ENCODE measurements at places on chromosomes 1 and 21.

DNA sequence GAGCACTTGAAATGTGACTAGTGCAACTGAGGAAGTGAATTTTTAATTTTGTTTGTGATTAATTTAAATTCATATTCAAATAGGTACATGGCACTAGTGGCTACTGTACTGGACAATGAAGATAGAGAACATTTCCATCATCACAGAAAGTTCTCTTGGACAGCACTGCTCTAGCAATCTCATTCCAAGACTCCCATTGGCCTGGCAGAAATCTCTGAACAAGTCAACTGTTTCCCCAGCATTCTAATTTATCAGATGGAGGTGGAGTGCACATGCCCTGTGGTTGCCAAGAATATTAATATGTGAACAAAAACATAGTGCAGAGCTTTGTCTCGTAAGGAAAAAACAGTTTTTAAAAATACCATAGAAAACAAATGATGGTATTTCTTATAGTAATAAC is 81.3 kb downstream of the CLIC4 start:
- no peak for DNase-seq

GRCh38 chr1:157732755-157733154 is 32.2 kb upstream of the FCRL3 start:
- DNase-seq, result no peak

- DNase-seq, result no peak
Observed at GRCh38 chr1:220342853-220343252, 70.6 kb upstream of the RAB3GAP2 start.

DNA sequence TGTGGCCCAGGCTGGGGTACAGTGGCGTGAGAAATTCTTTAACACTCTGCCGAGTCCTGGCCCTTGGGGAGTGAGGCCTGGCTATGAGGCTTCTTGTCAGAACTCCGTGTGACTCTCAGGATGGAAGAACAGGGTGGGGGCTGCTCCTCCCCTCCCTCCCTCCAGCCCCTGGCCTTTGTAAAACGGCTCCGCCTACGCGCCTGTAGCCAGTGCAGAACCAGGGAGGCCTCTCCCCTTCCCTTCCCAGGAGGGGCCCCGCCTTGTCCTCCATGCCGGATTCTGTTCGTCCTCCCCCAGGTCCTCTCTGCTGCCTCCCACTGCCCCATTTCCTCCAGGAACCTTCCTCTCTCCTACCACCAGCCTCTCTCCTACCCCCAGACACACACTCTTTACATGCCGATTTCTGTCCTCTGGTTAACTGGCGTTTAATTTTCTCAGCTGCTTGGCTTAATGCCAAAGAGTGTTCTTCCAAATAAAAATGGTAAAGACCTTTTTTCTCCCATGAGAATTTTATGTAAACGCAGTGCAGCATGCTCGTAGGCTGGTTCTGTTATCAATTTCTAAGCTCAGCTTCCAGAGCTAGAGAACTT is 21.0 kb downstream of the PDE9A start:
- DNase-seq, result no peak

DNA sequence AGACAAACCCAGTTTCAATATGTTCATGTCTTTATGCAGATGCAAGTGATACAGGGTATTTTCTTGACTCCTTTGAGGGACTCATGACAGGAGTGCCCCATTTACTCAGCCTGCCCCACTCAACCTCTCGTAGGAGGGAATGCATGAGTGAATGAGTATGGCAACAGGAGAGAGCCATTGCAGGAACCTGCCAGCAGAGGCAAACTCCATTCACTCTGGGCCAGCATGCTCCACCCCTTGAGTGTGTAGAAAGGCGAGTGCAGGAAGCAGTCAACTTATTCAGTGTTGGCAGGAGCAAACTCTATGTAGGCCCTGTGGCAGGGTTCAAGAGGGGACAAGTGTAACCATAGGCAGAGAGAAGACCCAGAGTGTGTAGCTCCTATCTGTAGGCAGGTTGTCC is 1526.3 kb downstream of the PLA2G4A start:
- no peak for DNase-seq

DNA sequence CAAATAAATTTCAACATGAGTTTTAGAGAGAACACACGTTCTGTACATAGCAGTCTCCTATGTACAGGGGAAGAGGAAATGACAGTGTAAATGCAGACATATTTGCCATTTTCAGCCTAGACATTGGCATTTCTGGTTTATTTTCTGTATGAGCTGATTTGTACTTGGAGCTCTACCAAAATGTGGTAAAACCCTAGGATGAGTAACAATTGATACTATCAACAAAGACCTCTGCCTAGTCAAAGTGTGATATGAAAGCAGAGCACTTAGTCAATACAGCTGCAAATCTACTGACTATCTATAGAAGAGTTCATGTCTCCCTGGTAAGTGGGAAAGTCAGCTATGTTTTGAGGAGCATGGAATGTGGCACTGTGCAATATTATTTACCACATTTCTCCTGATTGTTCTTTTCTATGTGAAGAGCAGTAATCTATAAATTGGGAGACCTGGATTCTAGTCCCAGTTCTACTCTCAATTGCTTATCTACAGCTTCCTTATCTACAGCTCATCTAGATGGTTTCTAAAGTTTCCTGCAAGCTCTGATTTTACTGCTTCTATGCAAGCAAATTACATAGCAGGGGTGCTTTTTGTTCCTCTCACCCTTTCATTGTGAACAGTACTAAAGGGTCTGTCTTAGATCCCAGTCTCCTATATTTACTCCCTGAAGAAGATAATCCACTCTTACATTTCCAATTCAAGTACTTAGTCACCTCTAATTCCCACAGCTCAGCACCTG is 334.2 kb downstream of the NTNG1 start:
- DNase-seq, result no peak

DNA sequence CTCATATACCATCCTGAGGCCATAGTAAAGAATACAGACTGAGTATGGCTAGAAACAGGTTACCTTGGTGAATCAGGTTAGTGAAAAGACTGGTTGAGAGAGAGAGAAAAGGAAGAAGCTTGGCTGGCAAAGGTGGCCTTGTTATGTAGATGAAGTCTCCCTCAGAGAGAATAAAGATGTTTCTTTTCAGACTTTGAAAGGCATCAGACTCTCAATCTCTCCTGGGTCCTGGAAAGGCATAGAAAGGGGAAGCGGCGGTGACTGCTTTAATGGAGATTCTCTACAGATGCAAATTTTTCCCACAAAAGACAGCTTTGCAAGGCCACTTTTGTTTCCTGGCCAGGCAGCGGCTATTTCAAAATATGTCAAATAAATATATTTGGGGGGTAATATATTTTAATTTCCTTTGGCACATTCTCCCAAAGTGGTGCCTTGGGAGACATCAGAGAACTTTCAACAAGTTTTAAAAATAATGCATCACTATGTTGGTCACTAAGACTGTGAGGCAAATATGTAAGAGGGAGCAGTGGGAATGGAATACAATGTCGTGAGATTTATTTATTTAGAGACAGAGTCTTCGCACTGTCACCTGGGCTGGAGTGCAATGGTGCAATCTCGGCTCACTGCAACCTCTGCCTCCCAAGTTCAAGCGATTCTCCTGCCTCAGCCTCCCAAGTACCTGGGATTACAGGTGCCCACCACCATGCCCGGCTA is 46.1 kb downstream of the NPHS2 start:
- no peak for DNase-seq

DNA sequence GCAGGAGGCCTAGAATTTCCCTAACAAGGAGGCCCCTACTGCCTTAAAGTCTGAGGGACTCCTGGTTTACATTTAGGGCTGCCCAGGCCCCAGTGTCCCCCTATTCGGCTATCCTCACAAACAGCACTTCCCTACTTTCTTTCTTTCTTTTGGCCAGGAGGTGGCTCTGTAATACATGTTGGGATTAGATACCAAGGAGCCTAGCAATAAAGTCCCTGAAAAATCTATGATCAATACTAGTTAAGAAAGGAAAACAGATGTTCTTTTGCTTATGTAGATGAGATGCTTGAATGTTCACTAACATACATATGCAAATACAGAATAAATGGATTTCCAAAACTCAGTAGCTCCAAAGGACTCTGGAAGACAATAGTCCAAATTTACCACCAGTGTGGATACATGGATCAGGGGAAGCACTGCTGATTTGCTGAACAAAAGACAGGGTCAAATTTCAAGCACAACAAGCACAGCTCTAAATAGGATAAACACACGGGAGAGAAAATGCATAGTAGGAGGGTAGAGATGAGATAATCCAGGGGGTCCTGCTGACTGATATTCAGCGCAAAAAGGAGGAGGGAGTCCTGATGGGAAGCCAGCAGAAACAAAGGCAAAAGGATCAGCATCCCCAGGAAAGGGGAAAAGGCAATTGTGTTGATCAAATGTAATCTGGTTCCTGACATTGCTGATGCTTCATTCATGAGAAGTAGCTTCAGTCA is 240.0 kb downstream of the NUF2 start:
- peak; percentile 9 for DNase-seq

DNA sequence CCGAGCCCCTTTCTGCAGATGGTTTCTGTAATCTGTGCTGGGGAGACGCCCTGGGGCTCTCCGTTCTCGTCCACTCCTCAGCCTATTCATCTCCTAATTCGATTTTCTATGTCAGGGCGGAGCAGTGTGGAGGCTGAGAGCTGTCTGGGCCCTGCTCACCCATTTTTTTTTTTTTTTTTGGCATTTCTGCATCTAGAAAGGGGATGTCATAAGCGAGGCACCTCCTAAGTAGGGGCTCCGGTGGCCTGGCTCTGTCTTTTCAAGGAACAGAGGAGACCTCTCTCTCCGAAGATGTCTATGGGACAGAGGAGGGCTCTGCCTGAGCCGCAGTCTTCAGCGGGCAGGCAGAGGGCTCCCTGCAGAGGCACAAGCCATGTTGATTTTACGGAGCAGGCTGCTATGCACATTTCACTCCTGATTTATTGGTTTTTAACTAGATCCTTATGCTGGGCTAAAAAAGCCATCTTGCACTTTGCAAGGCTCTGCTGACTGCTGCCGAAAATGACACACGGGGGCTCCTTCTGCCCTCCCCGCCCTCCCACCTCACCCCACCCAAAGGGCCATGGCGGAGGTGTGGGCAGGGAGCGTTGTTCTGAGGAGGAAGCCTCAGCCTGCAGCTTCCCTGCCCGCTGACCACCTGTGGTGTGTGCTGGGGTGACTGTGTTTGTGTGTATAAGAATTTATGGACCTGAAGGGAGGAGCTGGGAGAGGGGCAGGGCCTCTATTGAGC is 71.0 kb downstream of the FOXD2 start:
- DNase-seq, result no peak

DNA sequence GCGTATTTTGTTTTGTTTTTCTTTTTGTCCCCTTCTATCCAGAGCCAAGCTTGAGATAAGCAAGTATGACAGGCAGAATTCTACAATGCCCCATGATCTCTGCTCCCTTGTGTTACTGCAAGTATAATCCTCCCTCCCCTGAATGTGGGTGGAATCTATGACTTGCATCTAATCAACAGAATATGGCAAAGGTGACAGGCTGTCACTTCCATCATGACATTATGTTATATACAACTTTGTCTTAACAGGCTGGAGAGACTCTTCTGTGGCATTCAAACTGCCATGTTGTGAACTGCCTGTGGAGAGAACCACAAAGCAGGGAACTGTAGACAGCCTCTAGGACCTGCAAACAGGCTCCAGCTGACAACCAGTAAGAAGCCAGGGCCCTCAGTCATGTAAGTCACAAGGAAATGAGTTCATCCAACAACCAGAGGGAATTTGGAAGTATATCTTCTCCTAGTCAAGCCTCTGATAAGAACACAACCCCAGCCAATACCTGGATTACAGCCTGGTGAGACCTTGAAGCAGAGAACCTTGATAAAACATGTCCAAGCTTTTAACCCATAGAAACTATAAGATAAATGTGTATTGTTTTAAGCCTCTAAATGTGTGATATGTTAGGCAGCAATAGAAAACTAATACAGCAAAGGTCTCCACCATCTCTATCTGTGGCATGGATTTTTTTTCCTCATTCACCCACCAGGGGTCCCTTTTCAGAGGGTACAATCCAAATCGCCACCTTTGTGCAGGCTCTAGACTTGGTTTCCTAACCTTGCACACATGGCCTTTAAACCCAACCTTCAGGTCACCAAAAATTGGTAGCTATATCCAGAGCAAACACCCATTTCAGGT is 5.7 kb upstream of the C1orf162 start:
- DNase-seq, result no peak

DNA sequence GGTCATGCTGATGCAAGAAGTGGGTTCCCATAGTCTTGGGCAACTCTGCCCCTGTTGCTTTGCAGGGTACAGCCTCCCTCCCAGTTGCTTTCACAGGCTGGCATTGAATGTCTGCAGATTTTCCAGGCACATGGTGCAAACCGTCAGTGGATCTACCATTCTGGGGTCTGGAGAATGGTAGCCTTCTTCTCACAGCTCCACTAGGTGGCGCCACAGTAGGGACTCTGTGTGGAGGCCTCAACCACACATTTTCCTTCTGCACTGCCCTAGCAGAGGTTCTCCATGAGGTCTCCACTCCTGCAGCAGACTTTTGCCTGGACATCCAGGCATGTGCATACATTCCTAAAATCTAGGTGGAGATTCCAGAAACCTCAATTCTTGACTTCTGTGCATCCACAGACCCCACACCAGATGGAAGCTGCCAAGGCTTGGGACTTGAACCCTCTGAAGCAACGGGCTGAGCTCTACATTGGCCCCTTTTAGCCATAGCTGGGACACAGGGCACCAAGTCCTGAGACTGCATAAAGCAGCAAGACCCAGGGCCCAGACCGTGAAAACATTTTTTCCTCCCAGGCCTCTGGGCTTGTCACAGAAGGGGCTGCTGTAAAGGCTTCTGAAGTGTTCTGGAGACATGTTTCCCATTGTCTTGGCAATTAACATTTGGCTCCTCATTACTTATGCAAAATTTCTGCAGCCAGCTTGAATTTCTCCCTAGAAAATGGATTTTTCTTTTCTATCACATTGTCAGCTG is 466.2 kb upstream of the PBX1 start:
- DNase-seq, result no peak

- DNase-seq, result no peak
Observed at GRCh38 chr1:150558303-150558704, 9.1 kb downstream of the ADAMTSL4 start.

GRCh38 chr1:58907398-58907797 is 123.6 kb upstream of the JUN start:
- no peak for DNase-seq

GRCh38 chr21:41478319-41479177 is 29.4 kb downstream of the TMPRSS2 start:
- no peak for DNase-seq

DNA sequence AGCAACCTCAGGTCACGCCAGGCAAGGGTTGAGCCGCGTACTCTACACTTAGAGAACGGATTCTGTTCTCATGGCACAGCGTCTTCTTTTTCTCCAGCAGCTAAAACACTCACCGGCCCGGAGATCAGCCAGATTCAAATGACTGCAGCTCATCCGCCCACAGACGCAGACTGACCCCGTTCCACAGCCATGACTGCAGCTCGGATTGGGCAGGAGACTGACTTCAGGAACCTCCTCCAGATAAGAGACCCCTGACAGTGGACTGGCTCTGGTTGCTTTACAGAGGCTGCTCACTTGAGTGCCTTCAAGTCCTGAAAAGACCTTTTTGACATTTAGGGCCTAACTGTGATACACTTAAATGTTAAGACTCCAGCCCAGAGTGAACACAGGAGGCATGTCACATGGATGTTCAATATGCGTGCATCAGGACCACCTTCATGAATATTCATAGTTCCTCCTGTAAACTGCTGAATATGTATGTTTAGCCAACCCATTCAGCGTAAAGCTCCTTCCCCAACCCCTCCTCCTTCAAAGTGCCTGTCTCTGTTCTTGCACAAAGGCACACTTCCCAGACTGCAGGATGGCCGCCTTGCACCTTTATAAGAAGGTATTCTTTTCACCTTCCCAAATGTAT is 42.6 kb downstream of the BACE2 start:
- DNase-seq, result no peak

- no peak for DNase-seq
Observed at GRCh38 chr1:203037509-203038190, 11.4 kb downstream of the PPFIA4 start.

All from urothelium cell line (cell line).